Keratinocyte (primary cell): ENCODE measurements at places on chromosomes 6 and 20.

- H3K4me3 ChIP-seq, result no peak overlapping the region
- H3K27ac ChIP-seq, result no peak overlapping the region
- H3K36me3 ChIP-seq, result peaks cover 2% of the 10 kb centered on the region
- DNase-seq, result no peak
- no peaks in the 10 kb centered on the region for H3K4me1 ChIP-seq
These were observed 16.0 kb upstream of the FBXO30 start for GRCh38 chr6:145830612-145831011.

DNA sequence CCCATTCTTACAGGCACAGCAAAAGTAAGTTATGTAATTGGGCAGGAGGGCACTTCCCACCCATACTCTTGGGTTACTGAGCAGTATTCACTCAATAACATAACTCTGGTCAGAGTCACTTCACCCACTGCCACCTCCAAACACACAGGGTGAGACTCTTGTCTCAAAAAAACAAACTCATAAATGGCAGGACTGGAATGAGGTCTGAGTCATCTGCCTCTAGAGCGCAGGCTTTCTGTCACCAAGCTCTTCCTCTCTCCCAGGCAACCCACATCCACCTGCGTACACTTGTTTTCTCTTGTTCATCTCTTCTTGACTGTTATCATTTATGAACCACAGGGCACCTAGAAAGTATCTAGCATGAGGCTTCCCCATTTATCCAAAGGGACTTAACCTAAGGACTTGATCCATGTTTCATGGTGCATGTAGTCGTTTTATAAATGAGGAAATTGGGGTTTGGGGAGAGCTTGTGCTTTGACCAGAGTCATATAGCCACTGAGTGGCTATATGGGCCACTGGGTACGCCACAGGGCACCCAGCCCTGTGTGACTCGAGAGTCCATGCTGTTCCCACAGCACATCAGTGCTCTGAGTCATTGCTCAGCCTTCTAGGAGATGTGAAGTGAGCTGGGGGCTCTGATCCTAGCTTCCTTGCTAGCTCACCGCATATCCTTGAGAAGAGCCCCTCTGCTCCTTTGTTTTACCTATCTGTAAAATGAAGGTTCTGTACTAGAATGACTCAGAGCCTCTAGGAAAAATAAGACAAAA lies 22.4 kb downstream of the C20orf173 start:
- DNase-seq, result no peak
- no peak overlapping the region for H3K4me3 ChIP-seq
- peaks cover 30% of the 10 kb centered on the region for H3K36me3 ChIP-seq

DNA sequence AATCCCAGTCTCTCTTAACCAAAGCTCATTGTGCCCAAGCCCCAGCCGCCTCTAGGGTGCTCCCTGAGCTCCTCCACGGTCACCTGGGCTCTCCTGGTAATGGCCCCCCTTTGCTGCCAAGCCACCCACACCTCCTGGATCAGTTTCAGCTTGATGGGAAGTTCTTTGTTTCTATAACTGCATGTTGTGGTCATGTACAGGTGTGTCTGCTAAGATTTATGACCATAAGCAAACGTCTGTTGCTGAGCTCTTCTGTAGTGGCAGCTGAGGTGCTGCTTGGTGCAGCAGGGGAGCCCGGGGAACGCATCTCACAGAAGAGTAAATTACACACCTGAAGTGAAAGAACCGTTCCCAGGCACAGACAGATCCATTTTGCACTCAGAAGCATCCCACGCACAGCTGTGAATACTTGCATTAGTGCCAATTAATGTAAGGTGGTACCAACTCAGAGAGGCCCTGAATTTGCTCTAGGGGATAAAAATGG lies 194.6 kb upstream of the ARID1B start:
- no peak overlapping the region for H3K27ac ChIP-seq
- H3K27me3 ChIP-seq, result no peaks in the 10 kb centered on the region
- H3K36me3 ChIP-seq, result no peaks in the 10 kb centered on the region
- H3K4me3 ChIP-seq, result no peak overlapping the region
- peaks cover 4% of the 10 kb centered on the region for H3K4me1 ChIP-seq
- DNase-seq, result no peak

DNA sequence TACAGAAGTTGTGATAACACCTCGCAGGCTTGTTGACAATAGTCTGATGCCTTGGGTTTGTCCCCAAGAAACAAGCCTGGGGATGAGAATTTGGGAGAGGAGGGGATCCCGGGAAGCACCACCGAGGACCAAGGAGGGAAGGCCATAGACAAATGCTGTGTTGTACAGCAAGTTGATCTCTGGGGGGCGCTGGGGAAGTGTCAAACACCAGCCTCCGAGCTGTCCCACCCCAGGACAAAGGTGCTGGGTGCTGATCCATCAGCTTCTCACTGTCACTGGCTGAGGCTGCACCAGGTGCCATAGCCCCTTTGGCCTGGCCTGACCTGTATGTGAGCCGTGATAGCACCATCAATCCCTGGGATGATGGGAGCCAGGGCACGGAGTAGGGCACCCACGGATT lies 64.0 kb downstream of the SYNDIG1 start:
- H3K4me3 ChIP-seq, result no peak overlapping the region
- no peaks in the 10 kb centered on the region for H3K4me1 ChIP-seq
- H3K27me3 ChIP-seq, result no peaks in the 10 kb centered on the region
- no peaks in the 10 kb centered on the region for H3K36me3 ChIP-seq
- DNase-seq, result no peak

DNA sequence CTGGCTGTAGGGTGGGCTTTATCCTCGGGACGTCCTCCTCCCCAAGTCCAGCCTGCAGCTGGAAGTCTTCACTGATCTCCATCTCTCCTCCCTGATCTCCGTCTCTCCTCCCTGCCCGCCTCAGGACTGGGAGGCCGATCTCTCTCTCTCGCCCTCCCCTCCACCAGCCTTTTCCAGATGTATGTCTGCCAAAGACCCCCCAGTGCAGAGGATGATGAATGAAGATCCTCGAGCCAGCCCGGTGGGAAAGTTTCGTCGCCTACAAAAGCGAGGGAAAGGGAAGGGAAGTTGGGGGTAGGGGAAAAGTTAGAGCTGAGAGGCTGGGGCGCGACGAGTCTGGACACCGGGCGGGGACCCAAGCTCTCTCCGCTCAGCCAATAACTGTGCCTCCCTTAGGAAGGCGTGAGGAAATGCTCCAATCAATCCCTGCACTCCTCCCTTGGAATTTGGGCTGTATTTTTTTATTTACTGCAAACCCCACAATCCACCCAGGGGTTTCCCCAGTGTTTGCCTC lies 595 bp upstream of the SRF start:
- peak overlapping the region; percentile 79 for H3K4me3 ChIP-seq
- no peaks in the 10 kb centered on the region for H3K27me3 ChIP-seq
- peaks cover 26% of the 10 kb centered on the region for H3K4me1 ChIP-seq
- peaks cover 4% of the 10 kb centered on the region for H3K36me3 ChIP-seq
- H3K27ac ChIP-seq, result peak overlapping the region; percentile 80

GRCh38 chr20:37803438-37804307 lies 99.3 kb upstream of the VSTM2L start:
- DNase-seq, result no peak
- no peaks in the 10 kb centered on the region for H3K4me1 ChIP-seq
- H3K36me3 ChIP-seq, result peaks cover 22% of the 10 kb centered on the region
- no peak overlapping the region for H3K4me3 ChIP-seq
- H3K27me3 ChIP-seq, result no peaks in the 10 kb centered on the region

- DNase-seq, result no peak
- no peak overlapping the region for H3K4me3 ChIP-seq
- H3K36me3 ChIP-seq, result no peaks in the 10 kb centered on the region
These were observed 7.5 kb upstream of the RAET1E start for GRCh38 chr6:149905371-149905910.

DNA sequence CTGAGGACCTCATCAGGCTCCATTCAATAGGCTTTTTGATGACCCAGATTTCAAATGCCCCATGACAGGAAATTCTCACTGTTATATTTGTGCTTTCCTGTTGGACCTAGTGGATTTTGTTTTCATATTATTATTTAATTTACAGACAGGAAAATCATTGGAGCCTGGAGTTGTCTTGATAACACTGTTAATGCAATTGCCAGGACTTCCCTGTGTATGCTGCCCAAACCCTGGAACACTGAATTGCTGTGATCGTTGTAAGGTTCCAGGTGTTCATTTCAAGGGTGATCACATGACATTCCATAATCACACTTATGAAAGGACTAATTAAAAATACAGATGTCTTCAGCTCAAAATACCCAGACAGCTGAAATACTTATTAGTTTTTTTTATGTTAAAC lies 783.2 kb downstream of the DHX35 start:
- no peak overlapping the region for H3K27ac ChIP-seq
- H3K36me3 ChIP-seq, result no peaks in the 10 kb centered on the region
- H3K27me3 ChIP-seq, result no peaks in the 10 kb centered on the region
- no peaks in the 10 kb centered on the region for H3K4me1 ChIP-seq
- no peak overlapping the region for H3K4me3 ChIP-seq
- no peak for DNase-seq

- H3K27me3 ChIP-seq, result no peaks in the 10 kb centered on the region
- H3K4me1 ChIP-seq, result no peaks in the 10 kb centered on the region
- no peak overlapping the region for H3K27ac ChIP-seq
- DNase-seq, result no peak
These were observed 78.6 kb downstream of the TPBG start for GRCh38 chr6:82442061-82442719.

DNA sequence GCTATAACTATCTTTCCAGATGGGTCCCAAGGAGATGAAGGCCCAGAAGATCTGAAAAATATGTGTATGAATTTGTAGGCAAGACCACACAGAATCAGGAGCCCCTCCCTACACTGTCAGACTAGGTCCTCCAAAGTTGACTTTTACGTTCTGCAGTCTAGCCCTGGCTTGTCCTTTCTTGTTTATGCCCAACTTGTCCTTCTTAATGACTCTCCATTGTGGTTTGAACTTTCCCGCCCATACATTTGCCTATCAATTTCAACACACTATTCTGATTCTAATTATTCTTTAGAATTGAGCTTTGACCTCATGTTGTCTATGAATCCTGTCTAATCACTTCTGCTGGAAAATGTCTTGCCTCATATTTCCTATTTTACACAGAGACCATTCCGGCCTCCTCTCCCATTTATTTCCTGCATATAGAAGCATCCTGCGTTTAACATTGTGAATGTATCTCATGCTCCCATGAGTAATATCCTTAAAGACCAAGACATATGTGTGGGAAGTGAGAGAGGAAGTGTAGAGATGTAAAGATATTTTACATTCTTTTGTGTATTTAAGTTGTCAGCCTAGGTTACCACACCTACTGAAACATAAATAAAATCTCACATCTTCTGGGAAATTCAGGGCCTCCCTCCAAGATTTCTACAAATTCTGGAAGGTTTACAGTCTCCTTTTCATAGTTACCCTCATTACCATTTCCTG lies 348.3 kb downstream of the BCKDHB start:
- H3K27me3 ChIP-seq, result no peaks in the 10 kb centered on the region
- no peaks in the 10 kb centered on the region for H3K36me3 ChIP-seq
- no peak for DNase-seq
- peak overlapping the region; percentile 25 for H3K4me3 ChIP-seq
